AG04450 (cell line): ENCODE measurements at places on chromosomes 4 and X.

DNA sequence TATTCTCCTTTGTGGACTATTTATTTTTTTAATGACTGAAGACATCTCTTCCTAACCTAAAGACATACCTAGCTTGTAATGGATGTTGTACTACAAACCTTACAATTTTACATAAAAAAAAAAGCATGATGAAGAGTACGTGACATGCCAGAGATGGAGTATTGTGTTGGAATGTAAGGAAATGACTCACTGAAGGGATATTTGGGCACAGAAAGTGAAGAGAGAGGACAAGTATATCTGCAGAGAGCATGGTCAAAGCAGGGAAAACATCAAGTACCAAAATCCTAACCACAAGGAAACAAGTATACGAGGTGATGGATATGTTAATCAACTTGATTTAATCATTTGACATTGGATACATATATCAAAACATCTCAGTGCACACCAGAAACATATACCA, 1051.4 kb upstream of the PRKX start:
- DNase-seq = no peak

DNA sequence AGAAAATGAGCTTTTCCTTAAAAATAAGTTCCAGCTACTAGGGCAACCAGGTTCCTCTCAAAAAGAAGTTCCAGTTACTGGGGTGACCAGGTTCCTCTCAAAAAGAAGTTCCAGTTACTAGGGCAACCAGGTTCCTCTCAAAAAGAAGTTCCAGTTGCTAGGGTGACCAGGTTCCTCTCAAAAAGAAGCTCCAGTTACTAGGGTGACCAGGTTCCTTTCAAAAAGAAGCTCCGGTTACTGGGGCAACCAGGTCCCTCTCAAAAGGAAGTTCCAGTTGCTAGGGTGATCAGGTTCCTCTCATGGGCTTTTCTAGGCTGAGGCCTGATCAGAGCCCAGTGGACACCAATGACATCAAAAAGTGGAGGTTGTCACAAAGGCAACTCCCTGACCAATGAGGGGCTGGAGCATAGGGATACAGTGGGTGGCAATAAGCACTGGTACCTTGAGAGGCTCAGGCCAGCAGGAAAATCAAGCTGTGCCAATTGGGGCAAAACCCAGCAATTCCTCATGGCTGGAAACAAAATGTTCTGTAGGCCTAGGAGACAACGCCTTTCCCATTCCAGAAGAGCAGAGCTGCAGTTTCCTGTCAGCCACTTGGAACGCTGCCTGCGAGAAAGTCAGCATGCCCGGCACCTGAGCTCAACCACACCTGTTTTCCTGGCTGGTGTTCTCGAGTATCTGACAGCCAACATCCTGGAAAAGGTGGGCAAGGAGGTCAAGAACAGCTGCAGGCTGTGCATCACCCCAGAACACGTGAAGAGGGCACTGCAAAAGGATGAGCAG, 12.3 kb upstream of the SYTL5 start:
- no peak for DNase-seq

DNA sequence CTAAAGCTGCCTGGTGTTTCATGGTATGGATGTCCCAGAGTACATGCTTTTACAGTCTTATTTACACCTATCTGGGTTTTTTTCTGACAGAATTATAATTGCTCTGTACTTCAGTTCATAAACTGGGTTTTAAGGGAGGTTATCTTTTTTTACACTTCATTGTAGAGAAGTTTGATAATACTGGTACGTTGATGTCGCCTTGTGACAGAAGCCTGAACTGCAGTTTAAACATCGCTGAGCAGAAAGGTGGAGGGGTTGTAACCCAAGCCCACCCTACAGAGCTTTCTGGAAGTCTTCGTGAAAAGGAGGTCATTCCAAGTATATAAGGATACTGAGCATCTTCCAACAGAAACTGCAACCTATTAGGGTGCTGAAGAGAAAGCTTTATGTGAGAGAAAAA, 46.4 kb downstream of the BEX1 start:
- DNase-seq = no peak

DNA sequence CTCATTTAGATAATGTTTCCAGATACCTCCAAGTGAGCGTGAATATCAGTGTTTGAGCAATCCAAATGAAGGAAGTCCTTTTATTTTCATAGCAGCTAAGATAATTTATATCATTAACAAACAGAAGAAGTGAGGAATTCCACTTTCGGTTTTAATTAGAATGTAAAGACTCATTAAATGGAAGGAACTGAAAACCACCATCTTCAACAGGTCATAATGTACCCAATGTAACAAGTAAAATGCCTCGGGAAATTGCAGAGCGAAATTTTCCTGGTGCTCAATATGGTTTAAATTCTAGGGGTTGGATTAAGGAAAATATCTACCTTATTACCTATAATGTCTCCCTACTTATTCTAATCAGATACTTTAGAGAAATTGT, 33.9 kb upstream of the SLC9A7 start:
- DNase-seq = no peak

- no peak for DNase-seq
These were observed 17.3 kb upstream of the TBC1D14 start for GRCh38 chr4:6892190-6892908.

GRCh38 chr4:177159600-177159999, 150.1 kb upstream of the NEIL3 start:
- no peak for DNase-seq

- DNase-seq = no peak
These were observed 10.3 kb downstream of the STAP1 start for GRCh38 chr4:67568820-67569219.

- no peak for DNase-seq
These were observed 110.2 kb upstream of the ENPEP start for GRCh38 chr4:110365761-110366160.

DNA sequence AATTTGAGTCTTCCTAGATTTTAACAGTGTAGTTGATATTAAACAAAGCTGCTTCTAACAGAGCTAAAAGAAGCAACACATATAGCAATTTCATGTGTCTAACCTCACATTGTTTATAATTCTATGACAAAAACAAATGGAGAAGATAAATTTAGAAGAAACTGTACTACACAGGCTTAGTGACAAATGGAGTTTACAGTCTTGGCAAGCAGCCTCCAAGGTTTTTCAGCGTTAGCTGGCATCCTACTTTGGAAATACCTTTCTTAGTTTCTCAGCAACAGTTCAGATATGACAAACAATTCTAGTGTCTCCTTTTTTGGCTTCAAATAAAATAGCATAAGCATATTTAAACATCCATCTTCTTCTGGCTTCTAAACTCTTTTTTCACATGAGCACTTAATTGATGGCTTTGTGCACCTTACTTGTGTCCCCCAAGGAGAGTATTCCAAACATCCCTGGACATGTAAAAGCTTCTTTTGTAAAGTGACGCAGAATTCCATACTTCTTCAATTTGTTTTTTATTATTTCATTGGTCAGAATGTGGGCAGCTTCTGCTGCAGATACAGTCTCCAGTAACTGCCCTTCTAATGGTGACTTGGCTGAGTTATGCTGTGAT, 249.8 kb downstream of the ANTXR2 start:
- peak; percentile 7 for DNase-seq

GRCh38 chr4:85867271-85867670, 392.3 kb downstream of the ARHGAP24 start:
- no peak for DNase-seq

GRCh38 chr4:121148621-121149020, 15.5 kb downstream of the TNIP3 start:
- no peak for DNase-seq

- no peak for DNase-seq
These were observed 24.9 kb downstream of the PALLD start for GRCh38 chr4:168521721-168522120.

- no peak for DNase-seq
These were observed 42.5 kb downstream of the ZBTB49 start for GRCh38 chr4:4332529-4332928.

GRCh38 chr4:151569650-151570049, 160.7 kb downstream of the FHIP1A start:
- DNase-seq = no peak

GRCh38 chr4:88549815-88550214, 26.2 kb upstream of the PYURF start:
- DNase-seq = no peak

GRCh38 chr4:135775909-135776308, 1574.3 kb upstream of the PABPC4L start:
- DNase-seq = no peak

GRCh38 chr4:138242834-138243156, 646 bp upstream of the SLC7A11 start:
- DNase-seq = no peak

DNA sequence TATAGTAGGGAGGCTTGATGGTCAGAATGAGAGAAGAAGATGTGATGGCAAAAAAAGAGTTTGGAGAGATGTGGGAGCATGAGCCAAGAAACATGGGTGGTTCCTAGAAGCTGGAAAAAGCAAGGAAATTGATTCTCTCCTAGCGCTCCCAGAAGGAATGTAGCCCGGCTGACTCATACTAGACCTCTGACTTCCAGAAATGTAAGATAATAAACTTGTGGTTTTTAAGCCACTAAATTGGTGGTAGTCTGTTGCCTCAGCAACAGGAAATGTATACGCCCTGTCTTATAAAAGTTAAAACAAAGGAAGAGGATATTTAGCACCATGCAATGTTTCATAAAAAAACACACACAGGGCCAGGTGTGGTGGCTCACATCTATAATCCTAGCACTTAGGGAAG, 182.7 kb upstream of the PCDH7 start:
- DNase-seq = peak; percentile 24

DNA sequence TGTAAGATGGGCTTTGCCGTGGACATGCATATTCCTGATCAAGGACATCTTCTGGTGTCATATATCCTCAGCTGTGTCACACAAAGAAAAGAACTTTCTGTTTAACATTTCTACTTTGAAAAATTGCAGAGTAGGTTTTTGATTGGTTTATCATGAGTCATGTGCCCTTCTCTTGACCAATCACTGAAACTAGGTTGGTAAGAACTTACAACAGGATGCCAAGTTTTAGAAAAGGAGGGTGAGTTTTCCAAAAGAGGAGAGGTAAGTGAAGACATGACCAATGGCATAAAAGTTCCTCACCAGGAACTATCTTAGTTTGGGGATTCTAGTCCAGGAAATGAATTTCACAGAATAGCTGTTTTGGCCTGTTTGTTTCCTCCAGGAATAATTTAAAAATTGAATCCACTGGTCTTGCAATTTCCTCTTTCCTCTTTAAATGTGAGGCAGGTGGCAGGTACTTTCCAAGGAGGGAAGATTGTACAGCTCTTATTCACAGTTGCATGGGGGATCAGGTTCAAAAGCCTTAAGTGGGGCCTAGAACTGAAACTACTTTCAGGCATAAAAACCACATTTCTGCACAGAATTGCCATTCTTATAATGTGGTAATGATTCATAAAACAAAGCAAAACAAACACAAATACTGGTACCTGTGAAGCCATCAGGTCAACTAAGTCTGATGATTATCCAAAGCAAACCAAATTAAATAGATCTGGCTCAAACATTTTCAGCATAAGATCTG, 1114.5 kb upstream of the LCORL start:
- DNase-seq = no peak
